PC-3 (cell line): ENCODE measurements at places on chromosomes 3 and 15. TPM values are rescaled to one million over a fixed set of nuclear protein-coding genes. Genes with fewer than 3 reads are reported as not detected.

Gene SCAANT1
- total RNA-seq = not detected in 2 replicates

DNA sequence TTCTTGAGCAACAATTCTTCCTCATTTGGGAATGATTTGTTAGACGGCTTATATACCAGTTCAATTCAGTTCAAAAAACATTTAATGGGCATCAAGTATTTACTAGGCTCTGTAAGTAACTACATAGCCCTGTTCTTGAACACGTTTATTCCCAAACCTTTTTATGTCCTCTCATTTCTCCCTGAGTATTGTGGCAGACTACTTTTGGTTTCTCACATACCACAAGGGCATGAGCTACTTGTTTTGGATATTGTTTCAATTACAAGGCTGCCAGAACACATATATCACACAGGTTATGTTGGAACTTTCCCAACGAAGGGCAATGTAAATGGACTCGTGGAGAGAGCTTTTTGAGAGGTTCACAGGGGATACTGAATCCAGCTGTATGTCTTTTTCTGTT lies 363.8 kb upstream of the NAALADL2 start:
- no peak overlapping the region for H3K27ac ChIP-seq
- H3K4me1 ChIP-seq = no peaks in the 10 kb centered on the region
- no peak overlapping the region for H3K4me3 ChIP-seq
- no peaks in the 10 kb centered on the region for H3K36me3 ChIP-seq

Gene KLHL40
- not detected in 2 replicates for total RNA-seq

DNA sequence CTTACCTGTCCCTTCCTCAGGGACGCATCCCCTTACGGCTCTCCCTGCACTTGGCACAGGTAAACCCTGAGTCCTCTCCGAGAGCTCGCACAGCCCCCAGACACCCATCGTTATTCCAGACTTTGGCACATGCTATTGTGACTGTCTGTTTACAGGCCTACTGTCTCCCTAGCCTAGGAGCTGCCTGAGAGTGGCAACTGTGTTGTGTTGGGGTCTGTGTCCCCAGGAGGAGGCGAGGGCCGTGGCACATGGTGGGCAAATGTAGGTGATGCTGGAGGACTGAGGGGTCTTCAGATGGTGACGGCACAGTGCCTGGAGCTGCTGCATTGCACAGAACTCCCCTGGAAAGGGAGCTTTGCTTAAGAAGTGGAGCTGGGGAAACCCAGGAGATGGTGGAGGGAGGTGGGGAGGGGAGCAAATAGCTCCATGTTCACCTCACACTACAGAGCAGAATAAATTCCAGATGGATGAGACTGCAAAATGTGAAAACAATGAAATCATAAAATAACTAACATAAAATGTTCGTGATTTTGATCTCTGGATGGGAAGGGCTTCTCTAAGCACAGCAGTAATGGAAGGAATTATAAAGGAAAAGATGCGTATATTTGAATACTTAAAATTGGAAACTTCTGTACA lies 96.5 kb downstream of the SMAD6 start:
- DNase-seq = peak; percentile 34
- no peaks in the 10 kb centered on the region for H3K36me3 ChIP-seq
- no peak overlapping the region for H3K27ac ChIP-seq
- H3K4me1 ChIP-seq = peaks cover 42% of the 10 kb centered on the region
- no peak overlapping the region for H3K4me3 ChIP-seq

DNA sequence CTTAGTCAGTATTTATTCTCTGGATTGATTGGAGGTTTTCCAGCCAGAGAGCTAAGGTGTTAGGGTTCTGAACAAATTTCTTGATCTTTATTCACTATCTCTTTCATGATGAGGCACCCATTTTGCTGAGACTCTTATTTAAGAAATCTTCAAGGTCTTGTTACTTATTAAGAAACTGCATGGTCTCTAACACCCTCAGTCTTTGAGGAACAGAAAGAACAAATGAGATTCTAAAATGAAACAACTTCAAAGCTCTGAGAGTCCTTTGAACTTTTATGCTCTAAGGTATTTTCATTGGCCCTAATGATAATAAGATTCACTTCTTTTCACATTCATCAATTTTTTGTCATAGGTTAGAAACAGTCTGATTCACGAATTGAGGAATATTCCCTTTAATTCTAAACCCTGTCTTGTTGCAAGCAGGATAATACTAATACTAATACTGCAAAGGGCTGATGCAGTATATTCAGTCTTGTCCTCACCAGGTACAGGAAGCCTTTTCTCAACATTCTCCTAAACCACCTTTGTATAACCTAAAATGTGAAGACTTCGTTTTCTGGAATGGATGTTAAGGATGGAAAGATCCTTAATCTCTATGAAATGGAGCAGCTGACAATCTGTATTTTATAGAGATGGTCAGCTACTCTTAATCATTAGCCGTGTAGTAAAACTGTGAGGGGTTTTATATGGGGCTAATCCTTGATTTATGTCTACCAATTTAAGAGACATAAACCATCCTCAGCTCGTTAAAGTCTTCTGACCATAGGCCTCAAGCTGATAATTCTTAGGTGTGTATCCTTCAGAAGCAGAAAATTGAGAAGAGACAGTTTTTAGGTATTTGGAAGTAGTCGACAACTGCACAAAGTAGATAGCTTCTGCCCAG lies 198.3 kb downstream of the OTOL1 start:
- H3K27me3 ChIP-seq = no peaks in the 10 kb centered on the region; the same call in 1 of the 2 replicates
- H3K27ac ChIP-seq = no peak overlapping the region
- no peak for DNase-seq
- no peaks in the 10 kb centered on the region for H3K36me3 ChIP-seq
- H3K4me3 ChIP-seq = no peak overlapping the region

Gene ADAMTS9
- total RNA-seq = 0.55 TPM in 1 of 2 replicates, not detected in the other

Gene WDR93
- total RNA-seq = 0.22 TPM in 1 of 2 replicates, not detected in the other

DNA sequence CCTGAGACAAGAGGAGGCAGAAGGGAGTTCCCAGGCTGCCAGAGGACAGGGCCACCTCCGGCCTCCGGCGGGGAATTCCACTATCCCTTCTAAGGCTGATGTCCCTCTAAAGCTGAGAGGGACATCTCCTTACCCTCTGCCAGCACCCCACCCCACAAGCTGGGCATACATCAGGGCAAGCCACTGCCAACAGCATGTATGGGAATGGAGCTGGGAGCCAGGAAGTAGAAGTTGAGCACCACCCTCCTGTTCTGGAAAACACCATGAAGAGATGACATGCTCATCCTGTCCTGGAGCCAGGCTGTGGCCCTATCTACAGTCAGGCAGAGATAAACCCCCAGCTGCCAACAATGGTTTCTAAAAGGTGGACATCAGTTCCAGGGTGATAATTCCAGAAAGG lies 7.1 kb downstream of the PLCD1 start:
- no peaks in the 10 kb centered on the region for H3K36me3 ChIP-seq
- no peak for DNase-seq
- H3K4me3 ChIP-seq = no peak overlapping the region
- H3K27me3 ChIP-seq = no peaks in the 10 kb centered on the region
- H3K4me1 ChIP-seq = peaks cover 24% of the 10 kb centered on the region

Gene GPR27
- total RNA-seq = 0.07 and 0.58 TPM in 2 replicates

Gene THRB
- total RNA-seq = 7.0 and 9.7 TPM in 2 replicates

DNA sequence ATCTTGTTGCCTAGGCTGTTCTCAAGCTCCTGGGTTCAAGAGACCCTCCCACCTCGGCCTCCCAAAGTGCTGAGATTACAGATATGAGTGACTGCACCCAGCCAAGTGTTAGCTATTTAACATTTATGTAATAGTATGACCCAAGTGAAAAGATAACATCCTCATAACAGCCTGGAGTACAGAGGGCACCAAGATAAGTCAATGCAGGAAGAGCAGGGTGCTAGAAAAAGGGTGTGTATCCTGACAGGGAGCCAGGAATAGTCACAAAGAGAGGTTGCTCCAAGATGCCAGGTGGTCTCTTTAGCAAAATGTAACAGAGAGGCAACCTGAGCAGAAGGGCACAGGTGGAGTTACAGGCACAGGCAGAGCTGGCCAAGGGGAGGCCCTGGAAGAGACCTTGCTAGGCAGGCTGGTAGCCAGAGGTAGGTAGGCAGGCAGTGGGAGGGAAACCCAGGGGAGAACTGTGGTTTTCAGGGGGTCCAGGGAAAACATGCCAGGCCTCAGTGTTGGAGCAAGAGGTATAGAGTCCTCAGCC lies 277.4 kb downstream of the ERC2 start:
- no peaks in the 10 kb centered on the region for H3K36me3 ChIP-seq
- H3K4me3 ChIP-seq = no peak overlapping the region
- H3K27me3 ChIP-seq = peaks cover 14% of the 10 kb centered on the region; the same call in 1 of the 2 replicates
- DNase-seq = no peak

GRCh38 chr3:124843506-124844177 lies 43.5 kb downstream of the ITGB5 start:
- no peak overlapping the region for H3K27ac ChIP-seq
- H3K27me3 ChIP-seq = no peaks in the 10 kb centered on the region
- peaks cover 28% of the 10 kb centered on the region for H3K4me1 ChIP-seq
- H3K36me3 ChIP-seq = peaks cover 7% of the 10 kb centered on the region
- no peak overlapping the region for H3K4me3 ChIP-seq

Gene COL6A5
- not detected in 2 replicates for total RNA-seq

GRCh38 chr3:74631351-74632140 lies 17.1 kb upstream of the CNTN3 start:
- no peaks in the 10 kb centered on the region for H3K27me3 ChIP-seq
- H3K27ac ChIP-seq = no peak overlapping the region
- no peak overlapping the region for H3K4me3 ChIP-seq
- H3K4me1 ChIP-seq = no peaks in the 10 kb centered on the region

- DNase-seq = no peak
- H3K4me1 ChIP-seq = no peaks in the 10 kb centered on the region
- H3K27ac ChIP-seq = no peak overlapping the region
Measured at GRCh38 chr3:15714448-15714847, 83.3 kb downstream of the ANKRD28 start.

Gene PYGO1
- total RNA-seq = 1.8 and 2.0 TPM in 2 replicates
